ENCODE measurements at places on chromosomes 3 and 15. TPM values are rescaled to one million over a fixed set of nuclear protein-coding genes. Genes with fewer than 3 reads are reported as not detected.

- peaks cover 15% of the 10 kb centered on the region for H3K4me1 ChIP-seq
- DNase-seq, result no peak
- no peak overlapping the region for H3K4me3 ChIP-seq
- H3K27ac ChIP-seq, result no peak overlapping the region
Measured at GRCh38 chr3:49937090-49937489, 2.9 kb upstream of the RBM6 start.

- H3K4me1 ChIP-seq, result no peaks in the 10 kb centered on the region
- no peak overlapping the region for H3K27ac ChIP-seq
- no peaks in the 10 kb centered on the region for H3K27me3 ChIP-seq
- no peak overlapping the region for H3K4me3 ChIP-seq
- no peaks in the 10 kb centered on the region for H3K36me3 ChIP-seq
Measured at GRCh38 chr3:51024765-51025632, 350.3 kb downstream of the DOCK3 start.

DNA sequence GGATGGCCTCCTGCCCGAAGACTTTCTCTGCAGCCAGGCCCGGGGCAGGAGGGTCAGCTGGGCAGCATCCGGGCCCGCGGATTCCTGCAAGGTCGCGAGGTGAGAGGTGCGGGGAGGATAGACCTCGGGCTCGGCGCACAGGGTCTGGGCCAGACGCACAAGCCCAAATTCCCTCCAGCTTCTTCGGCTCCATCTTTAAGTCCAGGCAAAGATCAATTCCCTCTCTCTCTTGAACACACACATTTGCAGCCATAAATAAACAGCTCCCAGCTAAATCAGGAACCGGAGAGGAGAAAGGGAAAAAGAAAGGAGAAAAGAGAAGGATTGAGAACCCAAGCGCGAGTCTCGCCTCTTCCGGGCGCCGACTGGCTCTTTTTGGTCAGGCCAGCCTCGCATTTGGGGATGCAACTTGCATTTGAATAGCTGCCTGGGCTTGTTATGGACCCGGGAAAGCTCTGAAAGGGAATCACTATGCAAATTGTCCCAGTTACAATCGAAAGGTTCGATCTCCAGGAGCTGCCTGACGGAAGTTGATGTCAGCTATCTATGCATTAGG lies 14.5 kb upstream of the ONECUT1 start:
- no peak overlapping the region for H3K4me3 ChIP-seq
- DNase-seq, result no peak
- H3K27ac ChIP-seq, result no peak overlapping the region
- H3K36me3 ChIP-seq, result no peaks in the 10 kb centered on the region
- no peaks in the 10 kb centered on the region for H3K27me3 ChIP-seq

GRCh38 chr3:14405360-14406238 lies 3.2 kb downstream of the SLC6A6 start:
- H3K27me3 ChIP-seq, result no peaks in the 10 kb centered on the region
- no peak for DNase-seq
- H3K4me1 ChIP-seq, result peaks cover 18% of the 10 kb centered on the region
- no peak overlapping the region for H3K27ac ChIP-seq
- H3K36me3 ChIP-seq, result no peaks in the 10 kb centered on the region
- H3K4me3 ChIP-seq, result no peak overlapping the region

- H3K4me1 ChIP-seq, result no peaks in the 10 kb centered on the region
- no peaks in the 10 kb centered on the region for H3K27me3 ChIP-seq
- H3K4me3 ChIP-seq, result no peak overlapping the region
- no peaks in the 10 kb centered on the region for H3K36me3 ChIP-seq
Measured at GRCh38 chr15:47945872-47946650, 174.7 kb upstream of the SLC24A5 start.

GRCh38 chr15:73753250-73754130 lies at the start of gene INSYN1:
INSYN1 (minus strand) TSS chr15:73753351; CDS start chr15:73751130, 2,221 bp downstream.
- H3K36me3 ChIP-seq, result no peaks in the 10 kb centered on the region
- peak within 1 kb of the TSS; percentile 7 for H3K4me3 ChIP-seq
- no peaks in the 10 kb centered on the region for H3K27me3 ChIP-seq
- peak; percentile 41 for DNase-seq

DNA sequence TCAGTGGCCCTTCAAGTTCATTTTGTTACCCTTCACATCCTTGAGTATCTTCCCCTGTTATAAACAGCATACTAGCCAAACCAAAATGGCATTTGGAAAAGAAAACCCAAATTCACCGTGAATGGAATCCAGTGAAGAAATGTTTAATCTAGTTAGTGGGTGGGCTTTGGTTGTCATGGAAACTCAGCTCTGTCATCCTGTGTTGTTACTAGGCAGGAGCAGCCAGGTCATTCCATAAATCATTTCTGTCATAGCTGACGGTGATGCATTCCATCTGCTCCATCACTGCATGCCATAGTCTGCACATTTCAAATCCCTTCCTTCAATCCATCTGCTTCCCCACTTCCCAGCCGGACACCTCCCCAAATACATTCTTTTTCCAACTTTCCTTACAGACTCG lies 140.4 kb upstream of the CGNL1 start:
- no peaks in the 10 kb centered on the region for H3K27me3 ChIP-seq
- DNase-seq, result no peak
- peaks cover 12% of the 10 kb centered on the region for H3K4me1 ChIP-seq
- H3K4me3 ChIP-seq, result no peak overlapping the region

DNA sequence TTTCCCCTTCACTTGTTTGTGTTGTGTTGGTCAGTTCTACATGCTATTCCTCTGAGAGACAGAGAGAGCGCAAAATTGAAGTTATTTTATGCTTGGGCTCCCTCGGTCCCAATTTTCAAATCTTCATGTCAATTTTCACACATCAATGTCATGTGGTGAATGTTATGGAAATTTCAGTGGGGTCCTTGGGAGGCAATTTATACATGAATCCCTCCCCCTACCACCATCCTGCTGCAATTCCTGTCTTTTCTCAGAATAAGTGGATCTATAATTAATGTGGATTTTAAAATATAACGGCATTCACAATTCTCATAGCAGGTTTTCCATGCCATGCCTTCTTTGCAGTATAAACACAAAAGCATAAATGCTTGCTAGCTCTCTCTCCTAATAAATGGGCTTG lies 499.9 kb downstream of the MCTP2 start:
- H3K4me3 ChIP-seq, result no peak overlapping the region
- H3K27me3 ChIP-seq, result no peaks in the 10 kb centered on the region
- no peaks in the 10 kb centered on the region for H3K4me1 ChIP-seq
- no peak overlapping the region for H3K27ac ChIP-seq
- H3K36me3 ChIP-seq, result no peaks in the 10 kb centered on the region

DNA sequence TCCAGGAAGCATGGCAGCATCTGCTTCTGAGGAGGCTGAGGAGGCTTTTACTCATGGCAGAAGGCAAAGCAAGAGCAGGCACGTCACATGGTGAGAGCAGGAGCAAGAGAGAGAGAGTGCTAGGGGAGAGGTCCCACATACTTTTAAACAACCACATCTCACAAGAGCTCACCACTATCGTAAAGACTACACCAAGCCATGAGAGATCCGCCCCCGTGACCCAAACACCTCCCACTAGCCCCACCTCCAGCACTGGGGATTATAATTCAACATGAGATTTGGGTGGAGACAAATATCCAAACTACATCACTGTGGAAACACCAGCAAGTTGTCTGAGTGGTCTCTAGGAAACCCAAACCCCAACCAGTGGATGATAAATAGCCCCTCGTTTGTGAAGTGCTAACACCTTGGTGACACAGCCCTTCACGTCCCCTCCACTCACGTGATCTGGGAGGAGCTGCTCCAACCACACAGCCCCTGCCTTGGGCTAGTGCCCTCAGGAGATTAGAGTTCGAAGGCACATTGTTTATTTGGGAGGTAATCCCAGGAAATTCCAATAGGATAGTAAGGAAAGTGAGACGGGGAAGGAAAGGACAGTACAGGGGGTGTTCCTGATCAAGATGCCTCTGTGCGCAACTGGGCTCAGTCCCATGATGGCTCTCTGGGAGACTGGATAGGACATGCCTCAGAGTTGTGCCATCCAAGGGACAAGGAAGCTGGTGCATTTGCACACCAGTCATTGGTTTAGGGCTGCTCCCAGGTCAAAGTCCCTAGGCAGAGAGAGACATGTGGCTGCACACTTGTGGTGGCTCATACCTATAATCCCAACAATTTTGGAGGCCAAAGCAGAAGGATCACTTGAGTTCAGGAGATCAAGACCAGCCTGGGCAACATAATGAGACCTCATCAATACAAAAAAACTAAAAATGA lies 80.6 kb upstream of the CTNNB1 start:
- H3K4me3 ChIP-seq, result no peak overlapping the region
- peaks cover 4% of the 10 kb centered on the region for H3K4me1 ChIP-seq
- no peak overlapping the region for H3K27ac ChIP-seq
- DNase-seq, result no peak

- H3K36me3 ChIP-seq, result no peaks in the 10 kb centered on the region
- DNase-seq, result no peak
- H3K4me3 ChIP-seq, result no peak overlapping the region
- no peaks in the 10 kb centered on the region for H3K27me3 ChIP-seq
Measured at GRCh38 chr3:78647726-78648125, 1120.1 kb downstream of the ROBO1 start.

- no peak overlapping the region for H3K4me3 ChIP-seq
- H3K36me3 ChIP-seq, result peaks cover 4% of the 10 kb centered on the region
- H3K4me1 ChIP-seq, result no peaks in the 10 kb centered on the region
- H3K27me3 ChIP-seq, result no peaks in the 10 kb centered on the region
- no peak overlapping the region for H3K27ac ChIP-seq
Measured at GRCh38 chr3:132641837-132642538, 17.6 kb downstream of the ACAD11 start.

DNA sequence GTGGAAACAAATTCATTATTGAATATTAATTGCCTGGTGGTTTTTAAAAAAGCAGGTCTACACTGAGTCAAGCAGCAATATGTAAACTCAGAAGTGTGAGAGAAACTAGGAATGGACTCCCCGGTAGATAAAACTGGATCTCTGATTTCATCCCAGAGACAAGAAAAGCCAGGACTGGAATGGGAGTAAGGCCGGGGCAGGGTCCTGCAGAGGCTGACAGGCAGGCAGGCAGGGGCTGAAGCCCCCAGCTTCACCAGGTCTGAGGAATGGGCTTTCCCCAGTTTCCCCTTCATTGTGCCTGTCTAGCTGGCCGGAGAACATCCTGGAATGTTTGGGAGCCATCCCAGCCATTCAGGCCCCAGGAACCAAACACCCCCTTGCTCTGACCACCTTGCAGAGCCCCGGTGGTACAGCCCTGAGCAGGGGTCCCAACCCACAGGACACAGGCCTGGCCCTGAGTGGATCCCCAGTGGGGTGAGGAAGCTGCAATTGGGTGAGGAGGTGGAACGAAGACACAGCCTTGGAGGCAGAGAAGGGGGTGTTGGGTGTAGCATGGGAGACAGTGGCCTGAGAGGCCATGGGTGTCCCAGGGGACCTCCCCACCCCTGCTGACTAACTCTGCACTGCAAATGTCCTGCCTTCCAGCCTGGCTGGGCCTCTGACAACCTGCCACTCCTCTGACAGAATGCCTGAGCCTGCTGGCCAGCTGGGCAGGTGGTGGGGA lies 31.7 kb upstream of the XYLB start:
- no peak overlapping the region for H3K27ac ChIP-seq
- H3K27me3 ChIP-seq, result no peaks in the 10 kb centered on the region
- H3K4me1 ChIP-seq, result no peaks in the 10 kb centered on the region
- no peak overlapping the region for H3K4me3 ChIP-seq
- DNase-seq, result no peak
- H3K36me3 ChIP-seq, result no peaks in the 10 kb centered on the region

DNA sequence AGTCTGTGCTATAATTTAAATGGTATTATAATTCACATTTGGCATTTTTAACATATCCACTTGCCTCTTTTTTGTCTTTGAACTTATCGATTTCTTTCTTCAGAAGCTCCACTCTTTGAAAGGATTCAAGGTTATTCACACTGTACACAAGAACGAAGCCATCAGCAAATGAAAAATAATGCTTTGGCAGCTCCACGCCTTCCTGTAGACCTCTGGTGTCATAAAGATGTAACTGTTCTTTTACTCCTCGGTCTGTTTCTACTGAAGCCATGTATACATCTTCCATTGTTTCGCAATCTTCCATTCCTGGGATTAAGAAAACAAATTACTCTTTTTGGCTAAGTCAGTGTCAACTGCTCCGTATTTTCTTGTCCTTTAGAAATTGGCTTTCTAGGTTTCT lies 16.0 kb downstream of the NKIRAS1 start:
- H3K27me3 ChIP-seq, result no peaks in the 10 kb centered on the region
- no peaks in the 10 kb centered on the region for H3K4me1 ChIP-seq
- no peak overlapping the region for H3K27ac ChIP-seq
- no peak for DNase-seq

- H3K36me3 ChIP-seq, result no peaks in the 10 kb centered on the region
- DNase-seq, result no peak
- H3K27me3 ChIP-seq, result no peaks in the 10 kb centered on the region
- H3K4me1 ChIP-seq, result no peaks in the 10 kb centered on the region
- H3K27ac ChIP-seq, result no peak overlapping the region
Measured at GRCh38 chr3:125087768-125088391, 32.1 kb upstream of the HEG1 start.

DNA sequence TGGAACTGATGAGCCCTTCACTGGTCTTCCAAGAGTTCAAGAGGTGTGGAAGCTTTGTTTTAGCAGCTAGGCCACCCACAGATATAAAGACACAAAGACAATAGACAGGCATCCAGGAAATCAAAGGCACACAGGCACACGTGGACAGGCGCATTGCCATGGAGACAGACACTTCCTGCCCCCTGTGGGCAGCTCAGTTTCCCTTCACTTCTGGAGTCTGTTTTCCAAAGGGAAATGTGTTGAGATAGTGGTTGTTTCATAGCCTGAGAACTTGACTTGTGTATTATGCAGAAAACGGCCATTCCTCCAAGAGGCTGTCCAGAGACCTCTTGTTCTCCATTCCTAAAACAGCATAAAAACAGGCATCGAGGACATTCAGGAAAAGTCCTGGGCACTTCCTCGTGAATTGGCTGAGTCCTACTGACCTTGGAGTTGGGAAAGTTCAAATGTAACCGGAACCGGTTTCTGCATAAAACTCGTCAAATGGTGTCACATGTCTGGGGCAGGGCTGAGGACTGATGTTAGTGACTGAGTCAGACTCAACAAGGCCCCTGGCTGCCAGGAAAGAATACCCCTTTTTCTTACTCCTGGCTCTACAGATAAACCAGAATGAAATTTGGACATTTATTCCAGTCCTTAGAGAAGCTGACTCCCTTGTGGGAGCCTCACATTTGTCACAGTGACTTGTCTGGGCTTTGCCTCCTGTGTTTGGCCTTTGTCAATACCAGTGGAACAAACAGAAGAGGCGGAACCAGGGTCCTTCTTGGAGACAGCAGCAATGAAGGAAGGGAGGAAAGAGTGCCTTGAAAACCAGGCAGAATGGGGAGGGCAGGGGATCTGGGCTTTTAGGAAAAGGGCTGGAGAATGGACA lies 1.3 kb downstream of the ALPK3 start:
- no peaks in the 10 kb centered on the region for H3K27me3 ChIP-seq
- no peak overlapping the region for H3K4me3 ChIP-seq
- H3K4me1 ChIP-seq, result peaks cover 28% of the 10 kb centered on the region
- peak; percentile 83 for DNase-seq

GRCh38 chr15:95724908-95725633 lies 605.4 kb upstream of the NR2F2 start:
- H3K27me3 ChIP-seq, result no peaks in the 10 kb centered on the region
- H3K4me3 ChIP-seq, result no peak overlapping the region
- no peak overlapping the region for H3K27ac ChIP-seq
- no peak for DNase-seq
- no peaks in the 10 kb centered on the region for H3K4me1 ChIP-seq

Gene XIRP1
- total RNA-seq, result not detected

Gene GANC
- 11.9 TPM for total RNA-seq

Gene WDR76
- 6.9 TPM for total RNA-seq

Gene GHSR
- not detected for total RNA-seq

Gene GBE1
- total RNA-seq, result 15.8 TPM

Gene ANKRD34C
- 0.33 TPM for total RNA-seq

Gene PLXNB1
- total RNA-seq, result 311 TPM

Gene CAND2
- total RNA-seq, result 6.6 TPM

All from body of pancreas (tissue), 4 donors.